NCI-H1092 (cell line): ENCODE measurements at places on chromosomes 11 and 22.

GRCh38 chr11:11400635-11401232 lies 47.7 kb upstream of the CSNK2A3 start:
- no peak for DNase-seq

GRCh38 chr11:76634886-76635285 lies 35.7 kb downstream of the LRRC32 start:
- DNase-seq, result no peak

DNA sequence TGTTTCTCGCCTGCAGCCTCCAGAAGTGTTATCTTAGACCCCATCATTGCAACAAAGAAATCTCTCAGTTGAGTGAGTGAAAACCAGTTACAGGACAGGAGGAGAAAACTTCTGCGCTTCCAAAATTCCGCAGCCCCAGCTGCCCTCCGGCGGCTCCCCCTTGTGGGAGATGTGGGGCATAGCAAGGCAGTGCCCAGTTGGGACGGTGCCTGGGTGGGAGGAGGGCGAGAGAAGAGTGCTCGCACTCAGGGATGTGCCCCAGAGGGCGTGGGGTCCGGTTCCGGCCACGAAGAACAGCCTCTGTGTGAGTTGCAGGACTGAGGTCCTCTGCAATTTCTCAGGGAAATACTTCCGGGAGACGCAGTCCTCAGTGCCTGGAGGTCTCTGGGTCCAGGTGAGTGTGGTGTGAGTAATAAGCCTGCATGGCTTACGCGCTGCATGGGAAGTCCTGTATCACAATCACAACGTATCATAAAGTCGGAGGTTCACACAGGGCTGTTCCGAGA lies 87.0 kb upstream of the BLID start:
- peak; percentile 31 for DNase-seq

GRCh38 chr22:39734866-39735265 lies 158.7 kb downstream of the ENTHD1 start:
- no peak for DNase-seq

GRCh38 chr11:73274722-73275380 lies 2.7 kb downstream of the P2RY6 start:
- no peak for DNase-seq

GRCh38 chr11:131609337-131609736 lies 238.9 kb downstream of the NTM start:
- DNase-seq, result no peak

GRCh38 chr22:46587492-46588278 lies 32.5 kb upstream of the GRAMD4 start:
- no peak for DNase-seq

DNA sequence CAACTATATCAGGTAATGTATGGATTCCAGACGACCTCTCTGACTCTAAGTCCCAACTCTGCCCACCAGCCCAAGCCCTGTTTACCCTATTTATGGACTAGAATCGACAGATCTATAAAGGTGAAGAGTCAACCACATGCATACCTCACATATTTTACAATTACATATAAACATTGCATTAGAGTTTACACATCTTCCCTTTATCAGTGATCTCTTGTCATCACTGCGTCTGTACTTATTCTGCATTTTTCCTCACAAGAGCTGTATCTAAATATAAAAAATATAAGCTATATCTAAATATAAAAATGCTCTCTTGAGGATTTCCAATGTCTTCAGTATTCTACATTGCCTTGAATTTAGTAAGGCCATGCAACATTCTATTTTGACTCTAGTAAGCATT lies 8.5 kb downstream of the FIBIN start:
- no peak for DNase-seq

DNA sequence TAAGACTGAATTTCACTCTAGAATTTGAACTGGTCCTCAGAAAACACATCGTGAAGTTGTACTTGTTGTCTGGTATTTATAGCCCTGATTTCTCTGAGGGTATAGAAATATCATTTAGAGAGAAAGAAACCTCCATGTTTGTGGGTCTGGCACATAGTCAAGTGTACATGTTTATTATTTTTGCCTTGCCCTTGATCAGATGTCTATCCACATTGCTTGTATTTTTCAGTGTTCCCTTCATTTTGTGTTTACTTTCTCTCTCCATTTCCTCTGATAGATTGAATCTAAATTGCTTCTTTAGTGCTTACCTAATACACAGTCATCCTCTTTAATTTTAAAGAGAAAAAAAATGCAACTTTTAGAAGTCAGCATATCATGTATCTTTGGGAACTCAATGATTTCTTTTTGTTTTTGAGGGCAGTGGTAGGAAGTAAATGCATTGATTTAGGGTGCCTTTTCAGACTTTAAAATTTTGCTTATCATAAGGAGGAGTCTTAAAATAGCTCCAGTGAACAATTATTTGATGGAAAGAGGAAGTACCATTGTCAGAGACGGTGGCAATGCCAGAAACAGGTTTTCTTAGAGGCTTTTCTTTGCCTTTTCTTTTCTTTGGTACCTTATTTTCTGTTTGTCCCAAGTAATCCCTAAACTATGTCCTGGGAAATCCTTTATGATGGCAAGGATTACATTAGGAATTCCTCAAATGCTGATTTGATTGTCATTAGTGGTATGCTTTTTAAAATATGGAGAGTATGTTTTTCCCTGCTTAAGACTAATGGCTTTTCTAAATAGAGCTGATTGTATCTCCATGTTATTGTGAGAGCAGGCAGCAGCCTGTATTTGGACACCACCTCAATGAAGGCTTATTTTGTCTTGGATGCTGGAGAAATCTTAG lies 29.8 kb upstream of the TECTA start:
- DNase-seq, result no peak

- no peak for DNase-seq
Measured at GRCh38 chr11:27361649-27362431, 1.2 kb downstream of the CCDC34 start.

GRCh38 chr11:80822308-80822707 lies 1381.5 kb upstream of the TENM4 start:
- peak; percentile 5 for DNase-seq

GRCh38 chr11:40183073-40184064 lies 1276.1 kb downstream of the LRRC4C start:
- no peak for DNase-seq

GRCh38 chr11:124748481-124749343 lies 3.3 kb downstream of the VSIG2 start:
- DNase-seq, result no peak

GRCh38 chr11:83364500-83365045 lies 78.4 kb upstream of the CCDC90B start:
- DNase-seq, result no peak

DNA sequence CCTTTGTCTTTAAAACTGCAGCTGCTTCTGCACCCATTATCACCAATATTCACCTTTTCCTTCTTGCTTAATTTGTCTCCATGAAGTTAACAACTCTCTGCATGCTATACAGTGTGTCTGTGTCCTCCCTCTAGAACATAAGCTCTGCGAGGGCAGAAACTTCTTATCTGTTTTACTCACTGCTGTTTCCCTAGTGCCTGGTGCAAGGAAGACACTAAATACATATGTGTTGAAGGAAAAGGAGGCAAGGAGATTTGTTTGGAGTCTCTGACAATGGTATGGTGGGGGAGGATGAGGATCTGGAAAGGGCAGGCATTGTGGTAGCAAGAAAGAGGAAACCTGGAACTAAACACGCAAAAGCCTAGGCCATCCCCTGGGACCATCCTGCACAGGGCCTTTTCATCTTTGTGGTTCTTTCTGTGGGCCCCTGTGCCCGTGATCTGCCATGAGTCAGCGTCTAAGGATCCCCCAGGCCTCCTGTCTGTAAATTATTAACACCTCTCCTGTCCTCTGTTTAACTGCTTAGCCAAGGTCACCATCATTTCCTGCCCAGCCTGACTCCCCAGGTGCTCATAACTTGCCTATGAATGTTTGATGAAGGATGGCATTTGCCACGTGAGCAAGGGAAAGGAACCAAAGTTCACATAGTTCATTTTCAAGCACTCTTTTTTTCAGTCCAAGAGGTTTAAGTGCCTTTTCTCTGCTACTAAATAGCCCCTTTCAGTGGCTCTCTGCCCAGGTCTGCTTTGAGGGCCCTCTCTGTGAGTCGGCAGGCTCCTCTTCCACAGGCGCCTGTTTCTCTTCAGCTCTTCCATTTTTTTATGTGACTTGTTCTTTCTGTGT lies 131.1 kb downstream of the RASSF10 start:
- DNase-seq, result peak; percentile 67

DNA sequence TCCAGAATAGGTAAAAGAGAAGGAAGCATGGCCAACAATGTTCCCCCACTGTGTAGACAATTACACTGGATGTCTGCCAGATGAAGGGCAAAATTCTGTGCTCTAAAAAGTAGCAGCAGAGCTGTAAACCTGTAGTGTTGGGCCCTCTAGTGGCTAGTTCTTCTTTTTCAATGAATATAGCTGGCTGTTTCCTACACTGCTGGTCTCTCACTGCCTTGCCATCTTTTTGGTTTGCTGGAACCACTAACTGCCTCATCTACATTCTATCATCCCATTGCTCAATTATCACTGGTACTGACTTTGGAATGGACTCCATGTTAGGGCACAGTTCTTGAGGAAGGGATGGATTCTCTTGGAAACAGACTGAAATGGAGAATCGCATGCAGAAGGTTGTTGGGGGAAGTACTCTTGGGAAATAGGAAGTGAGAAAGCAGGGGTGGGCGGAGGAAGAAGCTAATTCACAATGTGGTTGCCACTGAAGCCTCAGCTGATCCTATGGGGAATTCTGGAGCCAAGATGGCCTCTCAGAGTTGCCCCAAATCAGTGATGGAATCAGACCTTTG lies 17.9 kb downstream of the KCNE3 start:
- peak; percentile 87 for DNase-seq

GRCh38 chr11:77592727-77593126 lies 3.0 kb downstream of the AQP11 start:
- peak; percentile 7 for DNase-seq

DNA sequence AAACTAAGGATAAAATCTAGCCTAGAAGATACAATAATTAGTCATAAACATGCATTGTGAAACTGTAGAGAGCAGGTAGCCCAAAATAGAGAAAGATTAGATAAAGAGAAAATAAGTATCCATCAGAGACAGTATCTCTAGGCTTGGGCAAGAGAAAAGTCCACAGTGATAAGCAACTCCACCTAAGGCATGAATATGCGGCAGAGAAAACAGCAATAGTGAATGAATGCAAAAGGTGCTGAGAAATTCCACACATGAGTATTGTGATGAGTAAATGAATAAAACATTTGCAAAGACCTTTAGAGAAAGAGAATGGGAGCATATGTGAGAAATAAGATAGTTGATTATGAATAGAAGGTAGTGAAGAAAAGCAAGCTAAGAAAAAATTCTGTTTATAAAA lies 8.7 kb downstream of the MS4A2 start:
- DNase-seq, result no peak

DNA sequence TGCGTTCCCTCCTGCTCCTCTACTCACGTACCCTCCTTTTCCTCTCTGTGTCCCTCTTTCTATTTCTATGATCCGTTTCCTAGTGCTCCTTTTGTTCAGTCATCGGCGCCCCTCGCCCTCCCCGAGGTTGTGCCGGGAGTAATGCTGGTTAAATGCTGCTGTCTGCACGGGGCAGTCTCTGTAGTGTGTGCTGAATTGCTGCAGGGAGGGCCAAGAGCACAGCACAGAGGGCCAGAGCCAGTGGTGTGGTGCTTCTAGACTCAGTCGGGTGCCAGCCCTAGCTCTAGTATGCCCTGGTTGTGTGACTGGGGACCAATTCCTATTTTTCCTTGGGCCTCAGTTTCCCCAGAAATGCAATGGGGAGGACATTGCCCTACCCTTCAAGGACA lies 98.3 kb downstream of the PKNOX2 start:
- DNase-seq, result peak; percentile 31

GRCh38 chr22:42160251-42160650 lies 29.6 kb upstream of the CYP2D6 start:
- no peak for DNase-seq

GRCh38 chr11:59158206-59159068 lies 13.5 kb upstream of the DTX4 start:
- peak; percentile 42 for DNase-seq

- no peak for DNase-seq
Measured at GRCh38 chr11:112511271-112511670, 250.6 kb upstream of the PLET1 start.

GRCh38 chr11:26287067-26287518 lies 44.8 kb upstream of the ANO3 start:
- DNase-seq, result no peak

GRCh38 chr11:36240801-36241200 lies 48.4 kb downstream of the COMMD9 start:
- DNase-seq, result no peak

DNA sequence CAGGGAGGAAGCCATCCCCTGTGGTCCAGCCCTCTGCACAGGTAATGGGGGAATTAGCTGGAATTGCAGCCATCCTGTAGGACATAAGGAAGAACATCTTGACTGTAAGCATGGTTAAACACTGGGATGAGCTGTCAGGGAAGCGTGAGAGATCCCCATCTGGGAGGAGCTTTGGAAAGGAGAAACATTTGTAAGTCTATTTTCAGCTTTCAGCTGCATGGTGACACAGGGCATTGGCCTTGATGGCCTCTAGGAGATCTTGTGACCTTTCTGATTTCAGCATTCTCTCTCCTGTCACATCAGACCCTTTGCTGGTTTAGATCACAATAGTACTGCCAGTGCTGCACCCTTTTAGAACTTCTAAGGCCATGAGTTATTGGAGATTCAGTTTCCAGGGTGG lies 47.1 kb downstream of the BCR start:
- DNase-seq, result no peak

- DNase-seq, result no peak
Measured at GRCh38 chr22:44944883-44945601, 64.8 kb downstream of the PHF21B start.

- DNase-seq, result no peak
Measured at GRCh38 chr11:116044941-116045340, 540.7 kb upstream of the CADM1 start.

DNA sequence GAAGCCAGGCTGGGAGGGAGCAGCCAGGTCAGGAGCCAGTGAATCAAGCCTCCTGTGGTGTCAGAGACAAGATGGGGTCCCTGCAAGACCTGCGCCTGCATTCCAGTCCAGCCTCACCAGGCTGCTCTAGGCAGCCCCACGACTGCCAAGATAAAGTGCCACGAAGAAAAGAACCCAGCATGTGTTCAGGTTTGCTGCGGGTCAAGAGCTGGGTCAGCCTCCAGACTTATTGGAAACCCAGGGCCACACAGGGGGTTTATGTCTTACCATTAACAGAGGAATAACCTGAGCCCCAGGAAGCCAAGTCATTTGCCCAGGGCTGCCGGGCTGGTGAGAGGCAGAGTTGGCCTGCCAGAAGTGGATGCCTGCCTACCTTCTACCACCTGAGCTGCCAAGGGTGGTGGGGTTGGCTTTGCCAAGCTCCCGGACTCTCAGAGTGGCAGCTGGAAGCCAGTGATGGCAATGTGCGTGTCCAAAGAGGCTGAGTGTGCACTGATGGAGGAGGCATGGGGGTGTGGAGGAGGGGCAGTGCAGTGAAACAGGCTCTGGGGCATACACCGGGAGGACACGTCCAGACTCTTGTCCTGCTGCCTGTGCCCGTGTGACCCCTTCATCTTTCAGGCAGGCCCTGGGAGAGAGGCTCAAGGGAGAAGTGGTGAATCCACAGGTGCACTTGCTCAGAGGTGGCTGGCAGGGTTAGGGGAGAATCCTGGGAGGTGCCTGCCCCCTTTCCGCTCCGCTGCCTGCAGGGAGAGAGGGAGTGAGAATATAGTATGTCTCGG lies 1.7 kb downstream of the RASD2 start:
- no peak for DNase-seq
